ENCODE measurements at places on chromosomes 2 and 18.

GRCh38 chr18:61921621-61922235 is 28.9 kb upstream of the RNF152 start:
- DNase-seq: no peak

DNA sequence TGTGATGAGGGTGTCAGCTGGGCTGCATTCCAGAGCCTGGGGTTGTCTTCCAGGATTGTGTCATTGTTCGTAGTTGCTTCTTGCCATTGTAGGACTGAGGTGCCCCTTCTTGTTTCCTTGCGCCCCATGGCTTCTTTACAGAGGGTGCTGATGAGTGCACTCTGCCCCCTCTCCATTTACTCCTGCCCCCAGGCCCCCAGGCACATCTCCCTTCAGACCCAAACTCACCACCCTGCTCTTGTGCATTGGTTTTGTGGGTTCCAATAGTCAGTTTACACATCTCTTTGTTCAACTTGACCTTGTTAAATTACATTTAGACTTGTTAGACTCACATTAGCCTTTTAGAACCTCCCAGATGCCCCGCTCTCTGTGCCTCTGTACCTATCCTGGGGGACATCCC is 33.1 kb downstream of the HJURP start:
- DNase-seq: no peak

- DNase-seq: no peak
Observed at GRCh38 chr2:159758686-159759085, 39.3 kb downstream of the CD302 start.

GRCh38 chr2:127525691-127526131 is 578 bp downstream of the IWS1 start:
- no peak for DNase-seq

- DNase-seq: no peak
Observed at GRCh38 chr2:96520697-96521096, 15.5 kb upstream of the NEURL3 start.

DNA sequence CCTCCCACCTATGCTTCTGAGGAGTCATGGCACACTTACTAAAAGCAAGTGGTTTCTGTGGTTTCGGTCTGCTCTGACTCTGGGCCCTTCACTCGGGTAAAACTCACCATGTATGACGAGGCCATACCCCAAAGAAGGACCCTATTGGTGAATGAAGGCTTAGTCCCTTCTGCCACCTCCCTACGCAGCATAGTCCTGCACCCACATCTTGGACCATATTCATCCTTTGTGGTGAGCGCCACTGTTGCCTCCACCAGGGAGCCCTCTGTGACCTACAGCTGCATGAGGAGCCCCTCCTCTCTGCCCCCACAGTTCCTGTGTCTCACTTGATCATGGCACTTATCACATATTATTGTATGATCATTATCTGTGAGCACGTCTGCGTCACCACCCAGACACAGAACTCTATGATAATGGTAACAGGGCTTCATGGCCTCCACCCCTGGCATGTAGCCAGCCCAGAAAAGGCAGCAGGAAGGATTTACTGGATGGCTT is 113.3 kb downstream of the TFCP2L1 start:
- DNase-seq: no peak

DNA sequence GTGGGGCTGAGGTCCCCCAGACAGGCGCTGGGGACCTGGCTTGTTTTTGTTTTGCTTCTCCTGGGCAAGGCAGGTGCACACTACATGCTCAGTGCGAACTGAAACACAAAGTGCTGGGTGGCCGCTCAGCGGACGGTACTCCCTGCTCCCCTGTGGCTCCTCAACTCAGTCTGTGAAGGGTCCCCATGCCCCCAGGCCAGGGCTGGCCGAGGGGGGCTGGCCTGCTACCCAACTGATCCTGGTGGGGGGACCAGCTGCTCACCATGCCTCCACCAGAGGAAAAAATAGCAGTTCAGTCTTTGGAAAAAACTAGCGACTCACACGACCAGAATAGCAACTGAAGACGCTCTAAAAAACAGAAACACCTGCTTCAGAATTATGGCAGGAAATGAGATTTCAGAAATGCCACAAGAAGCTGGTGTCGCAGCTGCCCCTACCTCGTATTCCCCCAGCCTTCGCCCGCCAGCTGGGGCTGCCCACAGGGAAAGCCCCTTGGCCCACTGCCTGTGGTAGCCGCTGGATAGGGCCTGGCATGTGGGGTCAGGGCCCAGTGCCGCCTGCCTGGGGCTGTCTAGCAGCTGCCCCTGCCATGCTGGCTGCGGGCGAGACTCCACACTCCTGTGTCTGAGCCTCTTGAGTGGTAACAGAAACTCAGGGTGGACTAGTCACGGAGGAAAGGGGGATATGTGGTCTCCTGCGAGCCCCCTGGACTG is 43.7 kb downstream of the MEX3C start:
- DNase-seq: no peak

DNA sequence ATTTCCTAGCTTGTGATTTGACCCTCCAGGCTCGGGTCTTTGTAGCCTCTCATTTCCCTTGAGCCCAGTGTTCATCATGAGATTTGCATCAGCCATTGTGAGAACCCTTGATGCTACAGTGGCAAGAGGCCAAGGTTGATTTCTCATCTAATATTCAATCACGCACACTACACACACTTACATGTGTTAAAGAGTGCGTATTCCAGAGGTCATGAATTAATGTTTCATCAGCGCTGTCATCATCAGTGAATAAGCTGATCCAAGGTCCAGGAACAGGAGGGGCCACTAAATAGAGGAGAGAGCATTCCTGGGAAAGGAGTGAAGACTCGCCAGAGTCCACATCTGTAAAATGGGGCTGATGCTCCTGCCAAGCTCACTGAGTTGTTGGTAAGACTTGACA is 276.1 kb upstream of the SIX2 start:
- DNase-seq: no peak

GRCh38 chr2:241545523-241546473 is 12.7 kb upstream of the BOK start:
- DNase-seq: no peak

DNA sequence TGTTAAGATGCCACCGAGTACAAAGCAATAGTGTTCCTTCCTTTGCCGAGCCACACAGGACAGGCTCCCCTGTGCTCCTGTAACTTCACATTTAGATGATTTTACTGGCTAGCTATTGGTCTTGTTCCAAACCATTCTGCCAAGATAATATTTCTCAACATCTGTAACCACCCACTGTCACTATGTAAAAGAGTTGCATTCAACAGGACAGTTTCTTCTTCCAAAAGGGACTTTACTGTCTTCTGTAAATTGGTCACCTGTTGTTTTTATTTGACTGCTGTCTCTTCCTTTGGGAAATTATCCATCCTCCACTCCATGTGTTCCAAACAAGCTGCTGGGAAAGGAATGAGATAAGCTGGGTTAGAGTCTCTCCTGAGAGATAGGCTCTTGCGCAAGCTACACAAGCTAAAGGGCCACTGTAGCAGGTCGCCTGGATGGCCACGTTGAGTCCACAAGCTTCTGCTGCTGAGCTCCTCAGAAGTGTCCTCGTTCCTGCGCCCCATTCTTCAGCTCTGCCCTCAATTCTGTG is 14.4 kb upstream of the BZW1 start:
- no peak for DNase-seq

DNA sequence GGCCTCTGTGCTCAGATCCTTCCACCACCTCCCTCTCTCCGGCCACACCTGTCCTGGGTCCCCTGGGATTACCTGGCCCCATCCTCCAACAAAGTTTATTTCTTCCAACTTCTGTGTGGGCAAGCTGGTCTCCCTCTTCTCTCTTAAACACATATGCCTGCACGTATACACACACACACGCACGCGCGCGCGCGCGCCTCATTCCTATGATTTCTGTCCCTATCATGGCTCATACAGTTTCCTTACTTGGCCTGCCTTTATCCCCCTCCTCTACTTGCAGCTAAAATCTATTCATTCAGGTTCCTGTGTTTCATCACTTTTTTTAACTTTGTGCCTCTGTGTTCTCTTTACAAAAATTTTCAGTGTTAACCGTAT is 96.4 kb downstream of the LOXHD1 start:
- no peak for DNase-seq

DNA sequence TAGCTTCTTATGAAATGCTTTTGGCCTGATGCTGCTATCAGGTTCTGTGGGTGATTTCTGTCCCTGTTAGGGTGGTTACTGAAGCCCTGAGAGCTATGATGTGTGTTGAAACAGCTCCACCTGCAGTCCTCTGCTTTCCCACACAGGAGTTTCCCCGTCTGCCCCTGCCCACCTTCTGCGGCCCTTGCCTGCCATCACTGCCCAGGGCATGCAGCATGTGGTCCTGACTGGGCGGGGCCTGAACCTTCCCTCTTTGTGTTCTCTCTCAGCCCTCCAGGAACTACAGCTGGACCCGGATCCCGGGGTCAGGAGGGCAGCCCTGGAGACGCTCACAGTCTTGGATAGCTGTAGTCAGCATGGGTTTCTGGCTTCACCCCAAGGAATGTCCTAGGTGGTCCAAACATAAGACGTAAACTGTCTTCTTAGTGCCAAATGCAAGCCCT is 21.4 kb downstream of the HJURP start:
- DNase-seq: no peak

- no peak for DNase-seq
Observed at GRCh38 chr2:5412001-5412400, 280.2 kb upstream of the SOX11 start.

GRCh38 chr2:8569332-8569930 is 112.4 kb upstream of the ID2 start:
- peak; percentile 52 for DNase-seq

DNA sequence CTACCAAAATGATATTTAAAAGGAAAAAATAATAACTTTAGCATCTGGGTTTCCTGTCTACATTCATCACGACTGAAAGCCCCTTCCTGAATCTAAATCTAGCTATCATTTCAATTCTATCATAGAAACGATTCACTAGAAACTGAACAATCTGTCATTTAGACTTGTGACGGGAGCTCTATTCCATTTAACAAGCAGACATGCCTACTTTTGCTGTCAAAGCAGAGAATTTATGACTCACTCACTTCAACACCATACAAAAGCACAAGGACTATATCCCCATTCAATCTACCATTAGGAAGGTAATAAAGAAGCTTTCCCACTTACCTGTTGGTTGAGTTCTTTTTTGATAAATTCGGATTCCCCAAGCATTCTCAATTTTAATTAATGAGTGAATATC is 1072.3 kb downstream of the LRP1B start:
- DNase-seq: no peak

GRCh38 chr18:76936877-76937276 is 114.5 kb downstream of the ZNF236 start:
- no peak for DNase-seq

DNA sequence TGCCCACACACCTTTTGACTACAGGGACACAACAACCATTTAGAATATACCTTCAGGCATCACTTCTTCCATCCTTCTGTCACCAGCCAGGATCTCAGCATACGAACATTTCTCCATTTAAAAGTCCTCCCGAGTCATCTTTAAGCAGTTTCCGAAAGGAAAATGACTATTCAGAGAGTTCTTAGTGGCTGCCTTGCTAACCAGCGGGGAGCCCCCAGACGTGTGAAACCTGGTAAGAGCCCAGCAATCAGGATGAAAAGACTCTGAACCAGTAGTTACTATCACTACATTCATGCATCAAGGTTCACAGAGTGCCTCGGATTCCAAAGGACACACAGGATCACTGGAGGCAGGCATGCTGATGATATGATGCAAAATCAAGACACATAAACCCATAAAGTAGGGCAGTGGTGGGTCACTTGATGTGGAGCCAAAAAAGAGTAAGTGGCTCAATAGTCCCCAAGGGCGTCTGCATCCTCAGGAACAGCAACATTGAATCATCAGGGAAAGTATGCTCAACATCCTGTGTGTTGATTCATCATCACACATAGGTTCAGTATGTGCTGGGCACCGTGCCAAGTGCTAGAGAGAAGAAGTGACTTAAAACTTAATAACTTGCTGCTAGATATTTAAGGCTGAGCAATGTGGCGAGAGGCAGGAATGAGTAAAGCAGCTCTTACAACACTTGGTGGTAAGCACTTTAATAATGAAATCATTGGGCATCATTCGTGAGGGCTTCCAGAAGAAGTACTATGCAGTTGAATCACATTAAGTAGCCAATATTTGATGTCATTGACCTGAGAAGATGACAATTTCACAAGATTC is 4.4 kb downstream of the CCL20 start:
- no peak for DNase-seq

DNA sequence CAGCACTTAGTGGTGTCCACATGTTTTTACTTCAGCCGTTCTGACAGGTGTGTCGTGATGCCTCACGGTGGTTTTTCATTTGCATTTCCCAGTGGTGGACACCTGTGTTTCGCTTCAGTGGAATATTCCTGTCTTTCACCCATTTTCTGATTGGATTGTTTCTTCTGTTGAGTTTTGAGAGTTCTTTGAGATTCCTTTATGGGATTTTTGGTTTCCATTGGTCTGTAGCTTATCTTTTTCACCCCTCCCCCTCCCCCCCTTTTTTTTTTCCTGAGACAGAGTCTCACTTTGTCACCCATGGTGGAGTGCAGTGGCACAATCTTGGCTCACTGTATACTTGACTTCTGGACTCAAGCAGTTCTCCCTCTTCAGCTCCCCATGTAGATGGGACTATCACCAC is 8.0 kb downstream of the ANKRD23 start:
- no peak for DNase-seq

GRCh38 chr2:118225666-118226065 is 137.4 kb downstream of the INSIG2 start:
- DNase-seq: no peak

DNA sequence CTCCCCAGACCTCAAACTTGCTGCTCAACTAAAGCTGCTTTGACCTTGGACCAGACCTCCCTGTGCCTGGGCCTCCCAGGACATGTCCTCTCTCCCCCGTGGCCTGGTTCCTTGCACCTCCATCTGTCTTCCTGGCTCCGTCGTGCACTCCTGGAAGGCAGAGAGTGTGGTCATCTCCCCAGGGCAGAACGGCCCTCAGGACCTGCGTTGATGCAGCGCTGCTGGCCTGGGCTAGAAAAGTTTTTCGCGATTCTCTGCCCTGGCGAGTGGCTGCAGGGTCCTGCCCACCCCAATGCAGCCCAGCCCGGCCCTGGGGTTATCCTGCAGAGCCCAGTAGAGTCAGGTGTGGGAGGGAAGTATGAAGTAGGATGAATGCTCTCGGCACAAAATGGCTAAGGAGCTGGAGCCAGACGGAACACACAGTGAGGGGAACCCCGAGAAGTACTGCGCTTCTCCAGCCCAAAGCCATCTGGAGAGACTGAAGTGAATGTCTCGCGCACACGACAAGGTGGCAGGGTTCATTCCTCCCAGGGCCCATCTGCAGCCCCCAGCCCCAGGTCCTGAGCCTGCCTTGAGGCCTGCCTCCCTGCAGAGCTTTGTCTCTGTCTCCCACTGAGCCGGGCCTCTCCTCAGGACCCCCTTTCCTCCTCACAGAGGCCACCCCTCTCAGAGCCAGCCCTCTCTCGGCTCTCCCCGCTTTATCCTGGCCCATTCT is 41.7 kb downstream of the ATOH8 start:
- no peak for DNase-seq

- no peak for DNase-seq
Observed at GRCh38 chr2:11134349-11134748, 20.9 kb upstream of the SLC66A3 start.
